ENCODE measurements at places on chromosomes 12 and 14. TPM values are rescaled to one million over a fixed set of nuclear protein-coding genes. Genes with fewer than 3 reads are reported as not detected.

DNA sequence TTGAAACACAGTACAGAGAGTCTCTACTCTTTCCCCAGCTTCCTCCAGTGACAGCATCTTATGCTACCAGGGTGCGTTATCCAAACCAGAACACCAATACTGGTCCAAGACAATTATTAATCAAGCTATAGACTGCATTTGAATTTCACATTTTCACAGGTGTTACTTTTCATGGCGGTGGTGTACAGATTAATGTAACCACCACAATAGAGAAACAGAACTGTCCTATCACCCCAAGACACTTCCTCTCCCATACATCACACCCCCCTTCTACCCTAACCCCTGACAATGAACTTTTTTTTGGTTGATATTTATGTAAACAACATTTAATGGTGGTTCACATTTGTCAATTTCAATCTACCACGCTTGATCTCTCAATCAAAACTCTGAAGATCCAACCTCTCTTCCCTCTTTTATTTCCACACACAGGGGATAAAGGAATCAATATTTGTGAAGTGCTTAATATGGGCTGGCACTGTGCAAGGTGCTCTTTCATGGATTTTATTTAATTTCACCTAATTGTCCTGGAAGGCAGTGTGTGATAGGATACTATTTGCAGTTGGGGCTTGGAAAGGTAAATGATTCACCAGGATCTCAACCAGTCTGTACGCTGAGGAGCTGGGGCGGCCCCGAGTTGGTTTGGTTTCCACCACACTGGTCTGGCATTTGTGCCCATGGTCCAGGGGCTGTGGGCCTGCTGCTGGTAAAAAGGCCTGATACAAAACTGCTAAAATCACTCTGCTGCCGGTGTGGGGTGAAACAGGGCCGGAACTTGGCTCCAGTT lies 54.6 kb upstream of the DICER1 start:
- DNase-seq = no peak

- no peak for DNase-seq
Observed at GRCh38 chr14:104702106-104702505, 12.7 kb downstream of the INF2 start.

GRCh38 chr12:31585271-31585670 lies 5.7 kb downstream of the DENND5B start:
- no peak for DNase-seq

DNA sequence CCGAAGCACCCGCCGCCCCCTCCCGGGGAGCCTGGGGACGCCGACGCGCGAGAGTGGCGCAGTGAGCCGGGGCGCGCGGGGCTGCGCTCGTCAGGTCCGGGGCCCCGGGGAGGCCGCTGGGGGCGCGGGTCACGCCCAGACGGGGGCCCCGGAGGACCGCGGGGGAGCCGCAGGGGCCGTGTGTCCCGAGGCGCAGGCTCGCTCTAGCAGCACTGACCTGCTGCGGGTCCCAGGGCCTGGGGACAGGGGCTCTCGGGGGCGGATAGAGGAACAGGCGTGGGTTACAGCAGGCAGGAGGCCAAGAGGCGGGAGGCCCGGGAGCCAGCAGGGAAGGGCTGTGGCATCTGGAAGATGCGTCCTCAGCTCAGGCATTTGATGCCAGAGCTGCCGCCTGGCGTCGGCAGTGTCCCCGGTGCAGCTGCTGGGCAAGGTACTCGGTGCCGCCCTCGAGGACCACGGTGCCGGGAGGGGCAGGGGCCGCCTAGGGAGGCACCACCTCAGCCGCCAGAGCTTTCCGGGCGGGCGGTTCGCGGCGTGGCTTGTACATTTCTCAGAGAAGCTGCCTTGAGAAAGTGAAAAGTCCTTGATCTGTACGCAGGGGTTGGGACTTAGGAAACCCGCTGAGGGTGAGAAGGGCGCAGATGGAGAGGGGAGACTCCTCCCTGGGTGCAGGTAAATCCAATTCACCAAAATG lies 1.2 kb downstream of the WNT5B start:
- no peak for DNase-seq

GRCh38 chr12:30630076-30630978 lies 65.3 kb downstream of the IPO8 start:
- no peak for DNase-seq

DNA sequence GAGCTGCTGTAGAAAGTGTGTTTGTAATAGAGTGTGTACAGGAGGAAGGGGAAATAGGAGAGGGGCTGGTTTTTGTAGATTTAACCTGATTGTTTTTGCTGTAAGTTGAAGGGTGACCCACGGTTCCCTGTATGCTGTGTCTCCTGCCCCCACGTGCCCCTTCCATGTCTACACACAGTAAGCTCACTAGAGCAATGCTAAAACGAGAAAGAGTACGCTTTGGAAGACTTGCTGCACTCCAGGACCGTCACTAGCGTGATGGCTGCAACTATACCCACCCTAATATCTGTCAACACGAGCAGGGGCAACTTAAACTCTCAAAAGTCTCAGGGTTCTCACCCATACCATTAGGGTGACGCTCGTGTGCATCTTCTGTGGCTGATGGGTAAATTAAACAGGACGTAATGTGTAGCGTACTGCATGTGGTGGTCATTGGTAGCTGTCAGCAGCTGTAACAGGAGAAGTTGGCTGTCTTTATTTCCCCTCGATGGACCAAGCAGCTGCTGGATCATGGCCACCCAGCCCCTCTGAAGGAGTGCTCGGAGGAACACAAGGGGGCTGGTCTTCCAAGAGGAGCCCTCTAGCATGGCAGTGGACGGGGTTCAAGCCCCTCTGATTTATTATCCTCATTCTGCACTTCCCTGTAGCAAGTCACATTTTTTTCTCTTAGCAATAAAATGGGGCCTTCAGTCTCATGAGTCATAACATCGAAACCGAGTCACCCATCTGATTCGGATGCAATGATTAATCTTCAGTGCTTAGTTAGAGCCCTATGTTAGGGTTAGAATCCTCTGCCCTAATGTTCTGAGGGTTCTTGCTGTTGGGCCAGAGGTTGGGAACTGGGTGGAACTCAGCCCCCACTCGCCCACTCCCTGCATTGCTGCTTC lies 14.0 kb downstream of the CCND2 start:
- DNase-seq = no peak

GRCh38 chr14:23727566-23728335 lies 91.6 kb downstream of the DHRS2 start:
- DNase-seq = no peak

DNA sequence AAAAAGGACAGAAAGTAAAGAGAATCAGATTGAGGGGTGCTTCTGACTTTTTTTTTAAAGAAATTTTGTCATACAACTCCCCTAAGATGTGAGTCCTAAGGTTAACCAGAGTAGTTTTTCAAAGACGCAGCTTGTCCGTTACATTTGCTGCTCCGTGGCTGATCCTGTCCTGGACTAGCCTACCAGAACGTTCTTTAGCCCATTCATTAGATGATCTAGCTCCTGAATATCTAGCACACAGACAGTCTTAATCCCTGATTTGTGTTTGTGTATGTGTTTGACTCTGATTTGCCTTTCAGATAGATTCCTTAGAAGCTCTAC lies 60.3 kb downstream of the SAMD4A start:
- no peak for DNase-seq

The BHLHE41 gene
- total RNA-seq = not detected

The TC2N gene
- total RNA-seq = 6.4 TPM

The SUSD6 gene
- 7.9 TPM for total RNA-seq

The FOXG1 gene
- not detected for total RNA-seq

The SOCS2 gene
- 22.7 TPM for total RNA-seq

The BATF gene
- 2.1 TPM for total RNA-seq
